ENCODE measurements at places on chromosomes 16 and 17.

- no peak for DNase-seq
These were observed 221.0 kb upstream of the CDH13 start for GRCh38 chr16:82405736-82406135.

DNA sequence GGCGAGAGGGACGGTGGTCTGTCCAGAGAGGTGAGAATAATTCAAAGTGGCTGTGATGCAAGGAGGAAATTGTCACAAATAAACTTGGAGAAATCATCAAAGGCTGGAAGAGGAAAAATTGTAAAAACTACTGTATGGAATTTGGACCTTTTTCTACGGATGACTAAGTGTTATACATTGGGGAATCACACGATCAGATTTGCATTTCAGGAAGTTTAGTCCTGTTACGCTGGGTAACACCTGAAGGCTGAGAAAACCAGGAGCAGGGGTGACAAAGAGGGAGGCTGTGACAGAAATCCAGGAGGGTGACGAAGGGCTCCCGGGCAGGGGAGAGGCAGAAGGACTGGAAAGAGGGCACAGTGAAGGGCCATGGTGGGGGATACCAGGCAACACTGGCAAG is 511.7 kb downstream of the CDH13 start:
- DNase-seq, result no peak

DNA sequence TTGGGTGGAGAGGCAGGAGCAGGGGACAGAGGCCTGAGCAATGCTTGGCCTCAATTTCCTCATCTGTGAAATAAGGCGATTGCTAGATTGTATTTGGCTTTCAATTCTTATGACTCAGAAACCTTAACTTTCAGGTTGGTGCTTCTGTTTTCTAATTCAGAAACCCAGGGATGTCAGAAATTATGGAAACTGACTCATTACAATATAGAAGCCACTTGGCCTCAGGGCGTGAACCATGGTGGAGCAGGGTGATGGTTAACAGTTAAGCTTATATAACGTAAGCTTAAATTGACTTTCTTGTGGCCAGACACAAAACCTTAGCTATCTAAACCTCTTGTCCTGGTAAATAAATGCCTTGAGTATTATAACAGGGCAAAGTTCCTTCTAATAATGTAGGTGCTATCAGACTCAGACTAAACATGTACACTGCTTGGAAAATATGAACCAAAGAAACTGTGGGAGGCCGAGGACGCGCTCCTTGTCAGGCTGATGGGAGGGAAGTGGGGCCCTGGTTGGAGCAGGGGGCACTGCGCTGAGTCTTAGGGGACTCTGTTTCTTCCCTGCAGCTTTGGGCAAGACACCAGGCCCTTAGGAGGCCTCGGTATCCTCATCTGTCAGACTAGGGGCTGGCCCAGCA is 17.1 kb upstream of the SREBF1 start:
- DNase-seq, result no peak

DNA sequence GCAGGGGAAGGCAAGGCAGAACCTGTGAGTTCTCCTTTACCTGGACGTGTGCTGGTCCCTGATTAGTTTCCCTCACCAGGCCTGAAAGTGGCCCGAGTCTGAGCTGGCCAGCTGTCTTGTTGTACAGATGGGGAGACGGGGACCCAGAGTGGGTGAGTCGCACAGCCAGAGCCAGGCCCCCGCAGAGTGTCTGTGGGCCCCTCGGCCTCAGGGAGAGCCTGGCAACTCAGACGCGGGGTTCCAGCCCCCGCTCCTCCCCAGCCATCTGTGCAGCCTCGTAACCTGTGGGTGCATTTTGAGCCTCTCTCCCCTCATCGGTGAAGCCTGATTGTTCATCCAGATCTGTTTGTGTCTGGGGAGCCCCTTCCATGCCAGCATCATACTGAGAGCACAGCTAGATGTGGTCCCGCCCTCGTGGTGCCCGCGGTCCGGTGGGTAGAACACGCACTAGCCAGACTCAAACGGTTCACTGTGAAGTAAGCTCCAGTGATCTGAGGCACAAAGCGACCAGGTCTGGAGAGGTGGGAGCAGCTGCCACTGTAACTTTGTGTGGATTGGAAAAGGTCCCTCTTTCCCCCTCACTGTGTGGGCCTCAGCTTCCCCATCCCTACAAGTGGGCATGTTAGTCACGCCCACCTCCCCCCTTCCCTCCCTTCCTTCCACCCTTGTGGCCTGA is 6.0 kb upstream of the NDRG4 start:
- no peak for DNase-seq
